Right renal pelvis (tissue), 4 donors: ENCODE measurements at places on chromosomes 5 and 9. TPM values are rescaled to one million over a fixed set of nuclear protein-coding genes. Genes with fewer than 3 reads are reported as not detected.

DNA sequence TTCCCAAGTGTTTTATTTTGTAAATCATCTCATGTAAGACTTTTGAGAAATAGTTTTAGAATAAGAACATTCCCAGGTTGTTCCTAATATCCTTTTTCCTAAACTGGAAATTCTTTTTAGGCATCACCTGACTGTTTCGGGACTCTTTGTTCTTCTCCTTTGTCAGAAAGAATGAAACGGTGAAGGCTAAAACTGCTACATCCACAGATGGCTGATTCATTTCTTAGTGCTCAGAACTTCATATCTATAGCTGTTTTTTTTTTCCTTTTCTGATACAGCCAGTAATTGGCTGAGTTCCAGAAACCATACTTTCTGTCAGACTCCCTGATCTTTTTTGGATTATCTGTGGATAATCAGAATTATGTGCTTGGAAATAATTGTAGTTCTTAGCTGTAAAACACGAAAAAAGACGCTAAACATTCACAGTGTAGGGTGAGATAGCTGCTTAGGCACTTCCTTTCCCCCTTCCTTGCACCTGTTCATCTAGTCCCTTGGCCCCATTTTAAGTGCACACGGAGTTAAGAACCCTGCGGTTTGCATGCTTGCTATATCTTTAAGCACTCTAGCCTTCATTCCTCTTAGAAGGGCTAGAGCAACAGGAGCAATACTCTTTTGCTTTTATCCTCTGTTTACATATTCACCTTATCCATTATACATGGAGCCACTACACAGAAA is 283.9 kb downstream of the PJA2 start:
- no peak for DNase-seq

- no peak for DNase-seq
These were observed 11.9 kb downstream of the MSX2 start for GRCh38 chr5:174736331-174736721.

DNA sequence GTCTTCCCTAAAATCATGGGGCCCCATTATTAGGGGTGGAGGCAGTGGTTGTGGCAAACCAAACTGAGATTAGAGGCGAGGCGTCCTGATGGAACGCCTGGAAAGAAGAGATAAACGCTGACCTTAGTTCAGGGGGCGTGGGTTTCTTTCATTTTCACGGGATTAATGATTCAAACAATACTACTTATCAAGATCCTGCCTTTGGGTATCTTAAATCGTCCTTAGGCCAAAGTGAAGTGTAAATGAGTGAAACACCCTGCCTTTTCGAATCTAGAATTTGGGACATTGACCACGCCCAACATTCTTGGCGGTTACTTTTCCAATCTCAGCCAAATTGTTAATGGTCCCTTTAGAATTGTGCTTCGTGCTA is 1.0 kb upstream of the UBTD2 start:
- no peak for DNase-seq

DNA sequence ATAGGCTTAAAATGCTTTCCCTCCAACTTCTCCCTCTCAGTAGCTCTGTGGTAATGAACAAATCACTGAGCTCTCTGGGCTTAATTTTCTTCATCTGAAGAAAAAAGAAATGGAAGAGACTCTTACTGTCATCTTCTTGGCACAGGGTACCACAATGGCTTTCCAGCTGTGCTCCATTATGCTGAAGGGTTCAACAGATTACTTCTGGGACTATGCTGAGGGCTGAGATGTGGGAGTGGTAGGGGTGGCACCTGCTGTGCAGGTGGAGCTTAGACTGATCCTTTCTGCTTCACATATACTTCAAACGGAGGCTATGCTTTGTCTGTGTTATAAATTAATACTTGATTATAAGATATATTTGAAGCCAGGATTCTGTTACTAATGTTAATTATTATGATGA is 840.2 kb upstream of the C9orf72 start:
- DNase-seq = no peak

GRCh38 chr9:38000735-38001134 is 68.3 kb downstream of the SHB start:
- DNase-seq = no peak

DNA sequence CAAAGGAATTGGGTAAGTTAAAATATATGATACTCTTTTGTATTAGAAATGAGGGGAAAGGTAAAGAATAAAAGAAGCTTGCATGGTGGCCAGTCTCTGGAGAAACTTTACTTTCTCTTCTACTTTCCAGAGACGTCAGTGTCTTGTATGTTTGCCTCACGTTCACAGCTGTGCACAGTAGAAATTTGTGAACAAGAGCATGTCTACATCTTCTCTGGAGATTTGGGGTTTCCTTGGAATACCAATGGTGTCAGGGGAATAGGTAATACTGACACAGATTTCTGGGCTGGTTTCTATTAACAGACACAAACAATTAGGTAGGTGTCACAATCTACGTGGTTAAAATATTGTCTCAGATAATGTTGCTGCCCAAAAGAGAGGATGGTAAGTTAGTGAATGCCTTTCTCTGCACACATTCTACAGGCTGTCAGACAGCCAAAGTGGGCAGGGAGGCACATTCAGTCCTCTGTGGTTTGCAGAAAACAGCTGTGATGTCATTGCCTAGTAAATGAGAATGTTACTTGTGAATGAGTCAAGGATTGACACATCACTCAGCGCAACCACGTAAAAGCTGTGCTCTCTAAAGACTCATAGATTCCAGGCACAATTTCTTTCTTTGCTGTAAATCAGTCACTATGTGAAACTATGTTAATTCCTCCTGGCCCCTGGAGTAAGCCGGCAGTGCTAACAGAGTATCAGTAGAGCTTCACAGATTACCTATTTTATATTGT is 397.1 kb downstream of the MAN2A1 start:
- DNase-seq = no peak

- DNase-seq = no peak
These were observed 7.2 kb downstream of the FOXD1 start for GRCh38 chr5:73441378-73441777.

DNA sequence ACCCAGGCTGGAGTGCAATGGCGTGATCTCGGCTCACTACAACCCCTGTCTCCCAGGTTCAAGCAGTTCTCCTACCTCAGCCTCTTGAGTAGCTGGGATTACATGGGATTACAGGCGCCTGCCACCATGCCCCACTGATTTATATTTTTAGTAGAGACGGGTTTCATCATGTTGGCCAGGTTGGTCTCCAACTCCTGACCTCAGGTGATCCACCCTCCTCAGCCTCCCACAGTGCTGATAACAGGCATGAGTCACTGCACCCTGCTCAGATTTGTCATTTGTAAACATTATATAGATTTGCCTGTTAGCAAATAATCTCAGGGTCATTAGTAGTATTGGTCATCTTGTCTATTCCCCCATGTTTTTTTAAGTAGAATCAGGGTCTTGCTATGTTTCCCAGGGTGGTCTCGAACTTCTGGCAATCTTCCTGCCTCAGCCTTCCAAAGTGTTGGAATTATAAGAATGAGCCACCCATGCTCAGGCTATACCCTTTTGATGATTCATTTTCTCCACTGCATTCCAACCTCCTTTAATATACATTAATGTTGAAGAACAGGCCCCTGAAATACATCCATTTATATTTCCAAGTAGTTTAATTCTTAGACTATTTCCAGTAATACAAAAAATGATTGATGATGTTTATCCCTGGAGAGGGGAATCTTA is 17.3 kb downstream of the CENPH start:
- no peak for DNase-seq

DNA sequence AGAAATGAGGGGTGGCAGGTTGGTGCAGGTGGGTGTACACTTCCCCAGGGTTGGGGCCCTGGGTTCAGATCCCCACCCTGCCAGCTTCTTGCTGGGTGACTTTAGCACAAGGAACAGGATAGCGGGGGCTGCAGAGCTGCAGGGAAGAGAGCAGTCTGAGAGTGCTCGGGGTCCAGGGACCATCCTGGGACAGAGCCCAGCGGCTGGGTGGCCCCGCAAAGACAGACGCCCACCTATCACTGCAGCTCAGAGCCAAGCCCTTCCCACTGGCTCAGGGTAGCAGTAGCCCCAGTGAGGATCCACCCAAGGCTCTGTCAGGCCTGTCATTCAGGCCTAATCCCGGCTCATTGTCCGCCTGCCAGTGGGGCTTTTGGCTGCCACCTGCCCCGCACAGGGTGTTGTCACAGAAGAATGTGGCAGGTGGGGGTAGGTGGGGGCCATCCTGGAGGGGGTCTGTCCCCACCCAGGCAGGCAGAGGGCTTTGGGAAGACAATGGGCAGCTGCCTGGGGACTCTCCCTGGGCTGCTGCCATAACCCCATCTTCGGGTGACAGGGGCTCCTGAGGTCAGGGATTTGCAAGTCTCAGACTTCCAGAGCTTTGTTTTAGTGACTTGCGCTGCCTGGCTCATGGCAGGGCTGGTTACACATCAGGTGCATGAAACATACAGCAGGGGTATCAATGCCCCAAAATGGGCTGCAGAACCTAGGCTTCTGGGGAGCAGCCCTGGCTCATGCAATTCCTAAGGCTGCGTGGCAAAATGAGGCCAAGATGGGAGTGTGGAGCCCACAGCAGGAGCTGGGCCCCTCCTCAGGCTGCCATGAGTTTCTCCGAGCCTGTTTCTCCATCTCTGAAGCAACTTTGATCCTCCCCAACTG is 52.1 kb downstream of the BARX1 start:
- no peak for DNase-seq

- no peak for DNase-seq
These were observed 335.3 kb upstream of the PANK3 start for GRCh38 chr5:168914491-168914890.

DNA sequence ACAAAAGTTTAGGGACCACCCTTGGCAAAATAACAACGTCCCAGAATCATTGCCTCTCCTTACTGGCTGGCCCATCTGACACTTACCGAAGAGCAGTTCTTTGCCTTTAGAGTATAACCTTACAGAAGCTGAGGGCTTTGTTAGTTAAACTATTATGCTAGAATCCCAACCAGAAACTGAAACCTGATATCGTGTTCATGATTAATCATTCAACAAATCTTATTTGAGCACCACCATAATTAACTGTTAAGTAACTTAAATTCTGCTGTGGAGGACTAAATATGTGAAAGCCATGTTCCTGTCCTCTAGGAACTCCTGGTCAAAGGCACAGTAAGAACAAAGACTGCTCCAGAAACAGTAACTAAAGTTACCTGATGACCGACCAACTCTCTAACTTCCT is 104.9 kb downstream of the ARL15 start:
- DNase-seq = no peak

DNA sequence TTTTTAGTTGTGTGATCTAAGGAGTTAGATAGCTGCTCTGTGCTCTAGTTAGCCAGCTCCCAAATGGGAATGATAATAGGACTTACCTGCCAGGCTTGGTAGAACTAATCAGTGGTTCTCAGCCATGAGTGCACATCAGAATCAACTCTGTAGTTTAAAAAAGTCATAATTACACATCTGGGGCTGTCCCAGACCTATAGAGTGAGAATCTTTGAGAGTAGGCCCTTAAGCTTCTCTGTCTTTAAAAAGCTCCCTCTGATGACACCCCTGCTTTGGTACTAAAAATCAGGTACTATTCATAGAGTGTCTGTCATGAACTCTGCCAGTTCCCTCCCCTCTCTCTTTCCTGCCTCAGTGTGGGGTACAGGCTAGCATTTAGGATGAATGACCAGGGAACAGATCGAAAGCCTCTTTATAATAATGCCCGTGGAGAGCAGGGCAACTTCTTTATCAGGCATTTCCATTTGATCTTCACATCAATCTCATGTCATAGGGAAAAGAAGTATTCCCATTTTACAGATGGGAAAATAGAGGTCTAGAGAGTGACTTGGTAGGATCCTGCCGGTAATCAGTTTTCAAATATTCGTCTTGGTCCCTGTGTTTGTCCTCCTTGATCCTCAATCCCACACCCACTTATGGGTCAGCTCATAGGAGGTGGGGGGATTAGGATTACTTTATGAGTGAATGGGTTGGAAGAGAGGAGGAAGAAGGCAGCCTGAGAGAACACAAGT is 15.3 kb downstream of the PPARGC1B start:
- no peak for DNase-seq

- DNase-seq = no peak
These were observed 3.4 kb downstream of the ADGRD2 start for GRCh38 chr9:124453586-124454191.

- no peak for DNase-seq
These were observed 37.2 kb upstream of the NRARP start for GRCh38 chr9:137339045-137339907.

DNA sequence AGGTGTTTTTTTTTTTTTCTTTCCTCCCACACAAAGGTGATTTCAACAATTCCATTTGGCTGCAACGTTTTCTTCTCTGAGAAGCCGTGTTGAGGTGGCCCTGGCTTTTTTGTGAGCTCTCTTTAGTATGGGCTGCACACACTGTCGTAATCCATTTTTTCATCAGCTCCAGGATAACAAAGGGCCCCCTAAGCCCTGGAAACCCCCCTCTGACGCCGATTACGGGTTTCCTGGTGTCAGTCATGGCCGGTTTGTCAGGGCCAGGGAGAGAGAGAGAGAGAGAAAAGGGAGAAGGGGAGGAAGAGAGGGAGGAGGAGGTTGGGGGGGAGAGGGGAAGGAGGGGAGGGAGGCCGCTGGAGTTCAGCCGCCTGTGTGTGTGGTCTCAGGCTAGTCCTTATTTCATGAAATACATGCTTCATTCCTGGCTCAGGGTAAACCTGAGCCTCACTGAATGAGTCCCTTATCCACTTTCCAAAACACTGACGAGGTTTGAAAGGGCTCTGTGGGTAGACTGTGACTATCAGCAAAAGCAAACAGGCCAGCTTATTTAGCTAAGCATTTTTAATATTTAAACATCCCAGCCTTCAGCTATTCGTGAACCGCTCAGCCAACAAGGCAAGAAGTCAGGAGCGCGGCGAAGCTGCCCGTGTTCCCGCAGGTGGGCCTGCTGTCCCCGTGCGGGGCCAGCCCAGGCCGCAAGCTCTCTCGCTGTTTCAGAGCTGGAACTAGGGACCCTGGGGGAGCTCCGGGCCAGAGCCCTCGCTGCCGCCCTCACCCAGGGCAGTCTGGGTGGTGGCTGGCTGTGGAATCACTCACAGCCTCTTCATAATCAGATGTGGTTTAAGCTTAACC is 172.8 kb downstream of the ERCC6L2 start:
- DNase-seq = peak; percentile 76

DNA sequence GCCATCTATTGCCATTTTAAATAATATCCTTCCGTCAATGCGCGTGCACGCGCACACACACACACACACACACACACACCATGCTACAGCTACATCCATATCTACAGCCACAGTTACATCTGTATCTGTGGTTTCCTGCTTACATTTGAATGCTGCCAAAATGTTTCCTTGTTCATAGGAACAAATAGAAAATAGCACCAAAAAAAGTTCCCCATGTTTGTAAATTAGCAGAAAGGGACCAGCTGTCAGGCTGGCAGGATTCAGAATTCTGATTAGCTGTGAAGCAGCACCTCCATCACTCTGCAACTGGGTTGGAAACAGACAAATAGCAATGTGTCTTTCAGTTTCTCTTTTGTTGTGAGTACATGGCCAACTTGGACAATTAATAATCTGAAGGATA is 601.5 kb downstream of the IRX1 start:
- DNase-seq = no peak

Gene TAF11L10
- polyA plus RNA-seq = not detected

Gene FOXD4
- polyA plus RNA-seq = 0.70 TPM

Gene UBE2D2
- polyA plus RNA-seq = 153 TPM

Gene MTX3
- 28.4 TPM for polyA plus RNA-seq

Gene SLC6A19
- polyA plus RNA-seq = 66.0 TPM

Gene CYLC2
- not detected for polyA plus RNA-seq

Gene PCDHGB5
- polyA plus RNA-seq = 11.0 TPM
